Fibroblast of pulmonary artery (primary cell): ENCODE measurements at places on chromosomes 16 and 17.

GRCh38 chr16:57623251-57624043 lies 5.0 kb upstream of the ADGRG1 start:
- DNase-seq, result peak; percentile 96

DNA sequence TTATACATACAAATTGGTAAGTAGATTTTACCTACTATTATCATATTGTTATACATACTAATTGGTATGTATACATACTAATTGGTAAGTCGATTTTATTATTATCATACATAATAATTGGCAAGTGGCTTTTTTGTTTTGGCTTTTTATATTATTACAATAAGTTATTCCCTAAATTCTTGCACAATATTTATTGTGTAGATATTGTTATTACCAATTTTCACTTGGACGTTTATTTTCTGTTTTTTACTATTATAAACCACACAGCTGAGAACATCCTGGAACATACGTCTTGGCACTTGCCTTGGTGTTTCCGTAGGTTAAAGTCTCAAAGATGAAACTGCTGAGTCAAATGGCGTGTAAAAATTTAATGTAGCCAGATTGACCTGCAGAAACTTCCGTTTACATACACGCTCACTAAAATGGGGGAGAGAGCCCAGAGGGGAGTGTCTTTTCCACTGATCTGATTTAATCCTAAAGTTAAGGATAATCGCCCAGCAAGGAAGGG lies 18.9 kb downstream of the GNGT2 start:
- peak; percentile 62 for DNase-seq

DNA sequence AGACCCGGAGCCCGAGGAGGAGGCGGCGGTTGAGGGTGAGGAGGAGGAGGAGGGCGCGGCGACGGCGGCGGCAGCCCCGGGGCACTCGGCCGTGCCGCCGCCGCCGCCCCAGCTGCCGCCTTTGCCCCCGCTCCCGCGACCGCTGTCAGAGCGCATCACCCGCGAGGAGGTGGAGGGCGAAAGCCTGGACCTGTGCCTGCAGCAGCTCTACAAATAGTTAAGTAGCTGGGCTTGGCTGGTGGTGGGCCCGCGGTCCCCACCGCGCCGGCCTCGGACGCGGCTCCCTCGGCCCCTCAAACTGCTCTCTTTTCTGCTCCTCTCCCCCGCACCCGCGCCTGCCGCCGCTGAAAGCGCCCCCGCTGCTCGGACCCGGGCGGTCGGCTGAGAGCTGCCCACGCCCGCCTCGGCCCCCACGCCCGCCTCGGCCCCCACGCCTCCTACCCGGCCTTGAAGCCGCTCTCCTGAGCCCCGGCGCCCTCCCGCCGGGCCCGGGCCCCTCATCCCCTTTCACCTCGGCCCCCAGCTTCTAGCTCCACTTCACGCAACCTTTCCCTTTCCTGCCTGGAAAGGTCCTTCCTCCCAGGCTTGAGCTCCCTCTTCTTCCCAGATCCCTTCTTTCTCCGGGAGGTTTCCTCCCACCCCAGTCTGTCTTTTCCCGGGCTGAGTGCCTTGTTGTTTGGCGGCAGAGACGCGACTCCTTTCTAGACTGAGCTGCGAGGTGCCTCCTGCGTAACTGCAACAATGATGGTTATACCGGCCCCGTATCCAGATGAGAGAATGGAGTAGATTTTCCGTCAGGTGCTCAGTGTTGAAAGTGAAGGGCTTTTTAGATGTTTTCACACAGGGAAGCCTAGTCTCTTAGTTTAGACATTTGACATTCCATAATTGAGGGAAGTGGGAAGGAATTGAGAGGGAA lies 850 bp downstream of the PPM1E start:
- peak; percentile 4 for DNase-seq

DNA sequence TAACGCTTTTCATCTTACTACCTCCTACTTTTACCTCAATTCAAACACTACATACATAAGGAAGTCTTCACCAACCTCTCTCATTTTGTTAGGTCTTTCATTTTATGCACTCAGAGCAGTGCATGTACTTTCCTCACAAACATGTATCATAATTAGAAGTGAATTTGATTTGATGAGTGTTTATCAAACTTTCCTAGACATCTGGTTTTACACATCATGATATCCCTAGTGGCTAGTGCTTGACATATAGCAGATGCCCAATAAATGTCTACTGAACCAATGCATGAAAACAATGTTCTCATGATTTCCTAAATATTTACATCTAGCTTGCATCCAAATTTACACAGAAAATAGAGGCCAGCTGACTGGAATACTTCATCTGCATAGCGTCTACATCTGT lies 323.4 kb upstream of the KIF2B start:
- DNase-seq, result no peak
